D721Med (cell line): ENCODE measurements at places on chromosomes 7 and 10.
A peak's percentile ranks its signal among the peaks of the same experiment; 100 is the strongest.

DNA sequence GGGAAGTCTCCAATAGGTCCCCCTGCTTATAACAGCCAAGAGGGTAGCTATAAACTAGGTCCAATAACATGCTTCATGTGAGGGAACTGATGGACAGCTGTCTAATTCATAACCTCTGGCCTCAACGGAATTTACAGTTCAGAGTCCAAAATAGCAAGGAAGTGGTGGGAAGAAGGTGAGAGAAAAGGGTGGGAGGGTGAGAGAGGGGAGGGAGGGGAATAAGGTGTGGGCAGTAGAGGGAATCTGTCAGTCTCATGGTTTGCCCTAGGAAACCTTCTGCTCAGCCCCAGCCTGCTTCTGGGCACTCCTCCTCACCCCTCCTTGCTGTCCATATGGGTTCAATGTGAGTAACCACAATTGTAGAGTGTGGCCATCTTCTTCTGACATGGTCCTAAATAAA lies 133.4 kb upstream of the ADO start:
- no peak for DNase-seq

GRCh38 chr10:35882422-35883150 lies 240.5 kb upstream of the FZD8 start:
- DNase-seq, result no peak

- DNase-seq, result no peak
Observed at GRCh38 chr10:42809676-42810075, 27.1 kb downstream of the BMS1 start.

GRCh38 chr10:25934621-25935139 lies 651 bp downstream of the MYO3A start:
- peak; percentile 17 for DNase-seq

GRCh38 chr10:13099144-13099665 lies 758 bp upstream of the OPTN start:
- DNase-seq, result peak; percentile 34

DNA sequence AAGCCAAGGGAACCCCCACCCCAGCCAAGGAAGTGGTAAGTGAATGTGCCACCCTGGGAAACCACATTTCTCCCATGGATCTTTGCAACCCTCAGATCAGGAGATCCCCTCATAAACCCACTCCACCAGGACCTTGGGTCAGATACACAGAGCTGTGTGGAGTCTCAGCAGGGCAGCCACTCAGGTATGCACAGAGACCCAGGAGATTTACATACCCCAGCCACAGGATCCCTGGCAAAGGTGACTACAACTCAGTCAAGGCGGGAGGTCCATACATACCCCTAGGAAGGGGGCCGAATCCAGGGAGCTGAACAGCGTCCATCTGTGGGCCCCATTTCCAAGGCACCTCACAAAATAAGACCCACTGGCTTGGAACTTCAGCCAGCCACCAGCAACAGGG lies 293.4 kb downstream of the CTNNA3 start:
- DNase-seq, result no peak

DNA sequence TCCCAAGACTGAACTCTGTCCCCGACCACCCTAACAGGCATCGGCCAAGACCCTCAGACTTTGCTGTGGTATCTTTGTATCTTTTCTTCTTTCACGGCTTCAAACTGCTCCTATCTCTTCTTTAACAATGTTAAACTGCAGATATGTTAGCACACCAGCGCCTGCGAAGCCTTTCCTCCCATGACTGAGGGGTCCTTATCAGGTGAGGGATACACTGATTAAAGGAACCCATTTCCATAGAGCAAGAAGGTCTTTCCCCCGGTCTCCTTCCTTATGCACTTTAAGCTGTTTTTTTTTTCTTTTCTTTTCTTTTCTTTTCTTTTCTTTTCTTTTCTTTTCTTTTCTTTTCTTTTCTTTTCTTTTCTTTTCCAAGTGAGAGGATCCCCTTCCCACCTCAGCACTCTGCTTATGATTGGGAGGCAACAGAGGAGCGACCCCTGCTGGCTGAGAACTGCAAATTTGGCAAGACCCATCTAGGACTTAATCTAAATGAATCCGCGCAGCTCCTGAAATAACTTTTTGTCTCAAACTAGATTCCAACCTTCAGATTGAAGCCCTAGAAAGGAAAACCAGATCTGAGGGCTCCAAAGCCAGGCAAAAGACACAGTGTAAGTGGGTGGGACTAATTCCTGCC lies 109.9 kb downstream of the ITGB8 start:
- DNase-seq, result no peak

GRCh38 chr7:84354866-84355265 lies 160.3 kb upstream of the SEMA3A start:
- DNase-seq, result no peak

DNA sequence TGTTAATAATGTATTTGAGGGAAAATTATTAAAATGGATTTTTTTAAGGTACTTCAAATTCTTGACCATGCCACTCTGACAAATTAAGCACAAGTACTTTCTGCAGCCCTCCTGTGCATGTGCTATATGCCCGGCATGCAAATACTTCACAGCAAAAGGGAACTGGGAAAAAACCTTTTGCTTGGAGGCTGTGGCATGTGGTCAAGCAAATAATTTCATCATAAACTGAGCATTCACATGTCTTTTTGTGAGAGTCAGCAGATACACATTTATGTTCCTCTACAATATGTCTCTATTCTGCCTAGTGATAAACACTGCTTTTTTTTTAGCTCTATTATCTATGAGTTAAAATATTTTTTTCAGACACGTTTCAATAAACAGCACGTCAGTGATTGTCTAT lies 53.7 kb upstream of the SEMA3A start:
- DNase-seq, result no peak

- DNase-seq, result no peak
Observed at GRCh38 chr7:122886357-122887081, at the start of gene CADPS2. CADPS2 (minus strand) TSS chr7:122886460; CDS start chr7:122886337, 123 bp downstream.

DNA sequence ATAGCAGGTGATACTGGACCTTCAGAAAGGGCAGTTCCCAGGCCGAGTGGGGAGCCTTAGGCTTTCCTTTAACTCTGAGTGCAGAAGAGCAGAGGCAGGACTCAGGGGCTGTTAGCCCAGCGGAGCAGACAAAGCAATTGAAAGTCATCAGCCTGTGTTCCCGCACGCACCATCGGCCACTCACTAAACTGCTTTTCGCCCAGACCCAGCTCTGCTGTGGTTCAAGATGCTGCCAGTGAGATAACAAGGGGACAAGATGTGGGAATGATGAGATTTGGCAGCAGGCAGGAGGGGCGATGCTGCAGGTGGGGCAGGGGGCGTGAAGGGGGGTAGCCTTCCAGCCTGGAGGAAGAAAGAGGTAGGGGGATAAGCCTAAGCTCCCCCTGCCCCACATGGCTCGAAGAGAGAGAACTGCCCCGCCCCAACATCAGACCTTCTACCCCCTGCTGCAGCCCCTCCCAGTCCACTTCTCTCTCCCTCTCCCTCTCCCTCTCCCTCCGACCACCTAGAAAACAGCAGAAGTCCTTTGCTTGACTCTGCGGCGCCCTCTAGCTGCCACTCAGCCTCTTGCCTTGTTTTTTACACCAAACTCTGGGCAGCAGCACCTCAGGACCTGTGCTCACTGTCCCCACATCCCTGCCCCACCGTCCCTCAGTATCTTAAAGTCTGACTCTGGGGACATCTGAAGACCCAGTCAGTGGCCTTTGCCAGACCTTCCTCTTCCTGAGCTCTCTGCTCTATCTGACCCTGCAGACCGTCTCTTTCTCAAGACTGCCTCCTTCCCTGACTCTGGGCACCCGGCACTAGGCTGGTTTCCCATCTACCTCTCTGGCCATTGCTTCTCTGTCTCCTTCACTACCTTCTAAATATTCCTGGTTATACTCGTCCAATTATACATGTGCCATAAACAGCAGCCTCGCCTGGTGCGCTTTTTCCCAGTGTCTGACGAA lies 110.5 kb downstream of the C10orf105 start:
- DNase-seq, result peak; percentile 73

- DNase-seq, result no peak
Observed at GRCh38 chr7:54591404-54592386, 49.5 kb downstream of the VSTM2A start.

GRCh38 chr10:100037758-100038315 lies 28.1 kb upstream of the DNMBP start:
- no peak for DNase-seq

DNA sequence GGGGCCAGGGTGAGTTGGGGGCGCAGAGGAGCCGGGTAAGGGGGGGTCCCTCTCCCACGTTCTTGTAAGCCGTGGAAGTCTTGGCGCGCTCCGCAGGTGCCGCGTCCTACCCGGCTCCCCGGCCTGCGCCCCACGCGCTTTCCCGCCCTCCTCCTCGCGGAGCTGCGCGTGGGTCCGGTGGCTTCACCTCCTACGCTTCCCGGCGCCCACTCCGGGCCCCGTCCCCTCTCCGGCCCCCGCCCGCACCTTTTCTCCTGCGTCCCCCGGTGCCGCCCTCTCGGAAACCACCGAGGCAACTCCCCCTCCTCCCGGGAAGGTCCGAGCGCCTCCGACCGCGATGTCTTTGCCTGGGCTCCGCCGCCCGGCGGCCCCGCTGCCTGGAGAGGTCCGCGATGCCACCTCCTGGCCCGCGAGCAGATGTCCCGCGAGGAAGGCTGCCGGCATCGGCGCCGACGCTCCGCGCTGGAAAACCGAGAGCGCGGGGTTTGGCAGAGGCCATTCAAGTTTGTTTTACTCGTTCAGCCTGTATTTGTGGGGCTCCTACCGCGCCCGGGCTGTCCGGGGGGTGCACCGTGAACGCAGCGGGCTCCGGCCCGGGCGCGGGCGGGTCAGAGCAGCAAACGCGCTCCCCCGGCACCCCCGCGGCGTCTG lies 2.4 kb upstream of the NKX6-2 start:
- no peak for DNase-seq

- DNase-seq, result no peak
Observed at GRCh38 chr7:121913947-121914675, 41.1 kb downstream of the PTPRZ1 start.

DNA sequence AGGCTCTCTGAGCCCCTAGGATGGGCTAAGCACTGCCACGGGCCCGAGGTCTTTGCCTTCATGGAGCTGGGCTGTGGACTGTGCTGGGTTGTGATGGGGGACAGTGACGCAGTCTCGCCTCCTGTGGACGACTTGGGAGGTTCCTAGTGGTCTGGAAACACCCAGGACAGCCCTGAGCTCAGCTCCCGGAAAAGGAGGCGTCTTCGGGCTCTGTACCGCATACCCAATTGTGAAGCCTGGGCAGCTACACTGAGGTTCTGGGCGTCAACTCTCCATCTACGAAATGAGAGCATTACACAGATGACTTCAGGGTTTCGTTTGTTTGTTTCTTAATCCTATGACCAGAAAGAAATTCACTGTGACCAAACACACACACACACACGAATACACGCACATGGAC lies 79.6 kb upstream of the KAT6B start:
- no peak for DNase-seq

GRCh38 chr7:95536656-95537311 lies 51.0 kb downstream of the ASB4 start:
- DNase-seq, result no peak

DNA sequence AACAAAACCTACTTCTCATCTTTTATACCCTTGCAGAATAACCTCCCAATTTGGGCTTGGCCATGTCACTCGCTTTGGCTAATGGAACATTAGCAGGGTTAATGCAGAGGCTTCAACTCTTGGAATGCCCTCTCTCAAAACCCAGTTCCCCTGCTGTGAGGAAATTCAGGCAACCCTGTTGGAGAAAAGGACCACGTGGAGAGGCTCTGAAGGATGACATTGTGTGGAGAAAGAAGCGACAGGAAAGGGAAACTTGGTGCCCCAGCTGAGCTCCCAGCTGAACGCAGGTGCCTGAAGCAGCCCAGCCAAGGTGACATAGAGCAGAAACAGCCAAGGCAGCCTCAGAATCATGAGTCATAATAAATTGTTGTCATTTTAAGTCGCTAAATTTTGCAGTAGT lies 214.2 kb upstream of the GHITM start:
- no peak for DNase-seq

DNA sequence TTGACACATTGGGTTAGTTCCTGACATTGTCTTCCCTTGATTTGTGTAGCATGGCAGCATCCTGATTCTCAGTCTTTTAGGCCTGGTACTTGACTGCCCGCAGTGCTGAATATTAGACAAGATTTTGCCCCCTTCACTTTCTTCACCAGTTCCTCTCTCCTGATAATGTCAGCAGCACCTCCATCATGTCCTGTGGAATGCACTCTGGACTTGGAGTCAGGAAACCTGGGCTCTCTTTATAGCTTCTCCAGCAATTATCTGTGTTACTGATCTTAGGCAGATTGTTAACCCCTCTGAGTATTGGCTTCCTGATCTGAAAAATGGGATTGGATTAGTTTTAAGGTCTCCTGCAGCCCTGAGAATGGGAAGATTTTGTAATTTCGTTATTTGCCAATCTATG lies 19.0 kb downstream of the HBP1 start:
- DNase-seq, result no peak

DNA sequence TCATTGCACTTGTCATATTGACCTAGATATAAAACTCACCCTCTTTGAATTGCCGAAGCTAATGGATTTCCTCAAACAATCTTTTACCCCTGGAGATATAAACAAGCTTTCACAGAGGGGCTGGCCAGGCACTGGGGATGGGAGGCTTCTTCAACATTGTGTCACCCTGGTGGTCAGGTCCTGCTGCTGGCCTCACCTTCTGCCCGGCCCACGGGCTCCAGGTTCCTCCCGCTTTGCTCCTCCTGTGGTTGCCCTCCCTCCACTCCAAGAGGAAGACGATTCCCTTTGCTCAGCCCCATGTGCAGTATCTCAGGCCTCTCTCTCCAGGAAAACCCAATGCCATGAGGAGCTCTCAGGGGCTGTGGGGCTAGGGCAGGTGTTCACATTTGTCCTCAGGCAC lies 118.1 kb upstream of the ADCY1 start:
- no peak for DNase-seq

DNA sequence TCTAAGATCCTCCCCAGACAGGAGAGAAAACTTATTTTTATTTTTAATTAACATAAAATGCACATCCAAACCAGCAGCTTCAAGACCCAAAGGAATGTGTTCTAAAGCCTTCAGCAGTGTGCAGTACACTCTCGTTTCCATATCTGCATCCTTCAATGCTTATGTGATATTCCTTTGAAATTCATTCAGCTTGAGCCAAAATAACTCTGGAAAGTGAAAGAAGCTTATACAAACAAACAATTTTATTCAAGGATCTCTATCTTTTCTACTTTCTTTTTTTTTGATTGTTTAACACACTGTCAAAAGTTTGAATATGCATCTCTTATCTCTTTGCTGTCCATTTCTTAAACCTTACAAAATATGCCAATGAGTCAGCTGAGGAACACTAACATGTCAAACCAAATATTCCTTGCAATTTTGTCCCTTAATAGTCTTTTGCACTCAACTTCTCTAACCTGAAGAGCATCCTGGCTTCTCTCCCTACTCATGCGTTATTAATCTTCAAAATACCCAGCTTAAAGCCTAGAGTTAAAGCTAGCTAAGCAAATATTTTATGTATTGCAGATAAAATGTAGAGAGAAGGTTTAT lies 124.3 kb downstream of the THSD7A start:
- no peak for DNase-seq

GRCh38 chr10:130206216-130206737 lies 70.1 kb downstream of the GLRX3 start:
- no peak for DNase-seq

DNA sequence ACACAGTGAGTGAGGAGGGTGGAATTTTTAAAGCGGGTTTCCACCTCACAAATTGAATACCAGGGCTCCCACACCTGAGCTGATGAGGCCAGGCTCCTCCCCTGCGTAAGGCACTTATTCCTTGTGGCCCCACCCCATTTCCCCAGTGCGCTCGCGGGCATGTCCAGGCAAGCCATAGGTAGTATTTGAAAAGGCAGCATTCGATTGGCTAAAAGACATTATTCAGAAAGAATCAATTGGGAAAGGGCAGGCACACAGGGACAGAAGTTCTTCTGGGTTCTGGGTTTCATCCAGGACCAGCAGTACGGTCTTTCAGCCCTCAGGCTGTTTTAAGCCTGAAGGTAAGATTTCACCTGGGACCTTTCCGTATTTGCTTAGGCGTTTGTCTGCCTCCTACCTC lies 222.3 kb downstream of the BBS9 start:
- no peak for DNase-seq

GRCh38 chr10:69629897-69630650 lies at the start of gene FAM241B:
FAM241B (plus strand) TSS chr10:69630247; CDS start chr10:69631744, 1,497 bp downstream.
- peak; percentile 95 for DNase-seq
